ENCODE measurements at places on chromosomes 4 and X.

DNA sequence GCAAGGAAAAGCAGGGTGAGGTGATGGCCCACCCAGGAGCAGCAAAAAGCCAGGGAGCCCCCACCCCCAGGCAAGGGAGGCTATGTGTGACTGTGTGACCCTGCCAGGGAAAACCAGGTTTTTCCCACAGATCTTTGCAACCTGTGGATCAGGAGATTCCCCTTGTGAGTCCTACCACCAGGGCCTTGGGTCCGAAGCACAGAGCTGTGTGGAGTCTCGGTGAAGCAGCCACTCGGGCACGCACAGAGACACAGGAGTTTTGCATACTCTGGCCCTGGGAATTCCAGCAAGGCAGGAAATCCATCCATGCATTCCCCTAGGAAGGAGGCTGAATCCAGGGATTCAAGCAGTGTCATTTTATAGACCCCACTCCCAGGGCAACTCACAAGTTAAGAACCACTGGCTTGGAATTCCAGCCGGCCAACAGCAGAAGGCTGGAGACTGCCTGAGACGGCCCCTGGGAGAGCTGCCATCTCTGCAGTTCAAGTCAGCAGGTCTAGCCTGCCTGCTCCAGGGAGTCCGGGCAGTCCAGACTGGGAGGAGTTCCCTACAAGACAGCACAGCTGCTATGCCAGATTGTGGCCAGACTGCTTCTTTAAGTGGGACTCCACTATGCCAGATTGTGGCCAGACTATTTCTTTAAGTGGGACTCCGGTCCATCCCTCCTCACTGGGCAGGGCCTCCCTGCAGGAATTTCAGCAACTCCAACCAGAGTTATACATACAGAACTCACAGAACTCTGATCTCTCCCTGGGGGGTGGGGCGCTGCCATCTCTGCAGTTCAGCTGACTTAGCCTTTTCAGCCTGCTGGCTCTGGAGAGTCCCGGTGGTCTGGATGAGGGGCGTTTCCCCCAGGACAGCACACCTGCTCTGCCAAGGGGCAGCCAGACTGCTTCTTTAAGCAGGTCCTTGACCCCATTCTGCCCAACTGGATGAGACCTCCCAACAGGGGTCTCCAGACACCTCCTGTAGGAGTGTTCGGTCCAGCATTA, 85.1 kb upstream of the ADAD1 start:
- DNase-seq: no peak

DNA sequence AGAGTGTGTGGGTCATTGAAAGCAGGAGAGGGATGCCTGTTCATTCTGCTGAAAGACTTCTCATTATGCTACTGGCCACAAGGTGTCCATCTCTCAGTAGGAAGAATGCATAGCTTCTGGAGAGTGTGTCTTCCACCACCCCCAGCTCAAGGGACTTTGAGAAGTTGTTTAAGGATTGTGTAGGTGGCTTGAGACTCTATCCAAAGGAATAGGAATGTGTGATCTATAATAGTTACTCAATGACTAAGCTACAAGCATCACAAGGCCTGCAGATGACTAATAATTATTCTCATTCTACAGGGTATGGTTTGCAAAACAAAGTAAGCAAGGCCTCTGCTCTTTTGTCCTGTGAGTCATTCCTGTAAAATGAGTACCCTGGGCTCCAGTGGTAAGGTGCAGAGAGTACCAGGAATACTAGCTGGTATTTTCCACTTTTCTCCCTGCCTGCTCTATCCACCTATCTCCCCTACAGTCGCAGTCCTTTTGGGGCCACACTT, 279.8 kb upstream of the BOD1L1 start:
- no peak for DNase-seq

DNA sequence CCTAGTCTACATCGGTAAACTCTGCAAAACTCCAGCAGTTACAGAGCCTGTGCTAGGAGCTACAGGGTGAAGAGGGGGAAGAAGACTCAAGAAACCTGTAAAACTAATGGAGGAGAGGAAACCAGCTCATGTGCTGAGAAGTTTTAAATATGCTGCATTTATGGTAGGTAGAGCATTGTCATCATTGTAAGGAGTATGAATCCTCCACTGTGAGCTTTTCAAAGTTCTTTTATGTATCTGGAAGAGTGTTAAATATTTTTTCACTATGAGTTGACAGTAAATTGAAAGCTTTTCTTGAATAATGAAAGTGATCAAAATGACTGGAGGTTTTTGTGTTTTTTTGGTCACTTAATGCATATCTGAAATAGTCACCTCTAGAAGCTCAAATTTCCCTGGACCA, 46.2 kb downstream of the SEPTIN11 start:
- no peak for DNase-seq

GRCh38 chr4:25159837-25160713, at the start of gene SEPSECS:
Gene SEPSECS (minus strand): TSS chr4:25160449. CDS start chr4:25160369, 80 bp downstream.
- peak; percentile 93 for DNase-seq

DNA sequence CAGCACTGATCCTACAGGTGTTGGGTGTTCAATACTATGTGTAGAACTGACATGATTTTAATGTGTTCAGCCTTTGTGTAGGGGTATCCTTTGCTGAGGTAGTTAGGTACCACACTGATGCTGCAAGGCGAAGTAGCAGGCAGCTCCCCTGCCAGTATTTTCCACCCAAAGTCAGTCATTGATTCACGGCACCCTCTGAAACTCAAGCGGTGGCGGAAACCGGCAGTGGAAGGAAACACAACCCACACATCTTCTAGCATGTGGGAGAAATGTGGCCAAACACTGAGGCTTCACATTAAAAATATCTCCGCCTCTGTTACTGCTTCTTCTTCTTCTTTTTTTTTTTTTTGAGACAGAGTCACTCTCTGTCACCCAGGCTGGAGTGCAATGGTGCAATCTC, 126.3 kb downstream of the AASDH start:
- no peak for DNase-seq

DNA sequence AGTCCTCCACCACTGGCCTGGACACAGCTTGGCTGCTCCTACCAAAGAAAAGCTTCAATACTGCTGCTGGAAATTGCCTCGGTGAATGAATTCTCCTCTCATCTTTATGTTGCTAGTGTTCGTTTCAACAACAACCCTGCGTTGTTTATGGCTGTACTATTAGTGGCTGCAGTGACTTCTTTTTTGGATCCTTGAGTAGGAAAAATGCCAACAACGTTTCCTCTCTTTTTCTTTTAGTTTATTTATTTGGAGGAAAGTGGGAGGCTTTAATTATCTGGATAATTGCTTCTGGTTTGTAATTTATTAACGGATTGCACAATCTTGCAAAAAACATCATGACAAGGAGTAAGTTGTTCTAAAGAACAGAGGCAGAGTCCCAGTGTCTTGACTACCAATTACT, 464.1 kb upstream of the TRAM1L1 start:
- no peak for DNase-seq

- no peak for DNase-seq
These were observed 5.6 kb upstream of the TXK start for GRCh38 chr4:48139691-48140090.

- DNase-seq: peak; percentile 2
These were observed 72.0 kb upstream of the MAGEB16 start for GRCh38 chrX:35726176-35726575.

- no peak for DNase-seq
These were observed 3.0 kb downstream of the ANK2 start for GRCh38 chr4:113052379-113052951.

DNA sequence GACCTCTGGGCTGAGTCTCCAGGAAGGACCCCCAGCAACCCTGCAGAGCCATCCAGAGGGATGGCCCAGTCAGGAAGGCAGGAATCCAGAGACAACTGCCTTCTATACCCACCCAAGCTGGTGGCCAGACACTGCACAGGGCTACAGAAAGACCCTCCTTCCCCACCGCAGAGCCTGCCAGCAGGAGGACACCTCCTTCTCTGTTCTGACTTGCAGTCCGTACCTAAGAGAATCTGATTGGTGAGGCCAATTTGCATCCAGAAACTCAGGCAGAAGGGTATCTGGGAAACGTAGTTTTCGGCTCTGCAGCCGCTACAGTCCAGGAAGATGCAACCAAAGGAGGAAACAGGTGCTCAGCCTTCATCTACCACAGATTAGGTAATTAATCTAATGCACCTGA, 155.4 kb upstream of the FRG1 start:
- no peak for DNase-seq

DNA sequence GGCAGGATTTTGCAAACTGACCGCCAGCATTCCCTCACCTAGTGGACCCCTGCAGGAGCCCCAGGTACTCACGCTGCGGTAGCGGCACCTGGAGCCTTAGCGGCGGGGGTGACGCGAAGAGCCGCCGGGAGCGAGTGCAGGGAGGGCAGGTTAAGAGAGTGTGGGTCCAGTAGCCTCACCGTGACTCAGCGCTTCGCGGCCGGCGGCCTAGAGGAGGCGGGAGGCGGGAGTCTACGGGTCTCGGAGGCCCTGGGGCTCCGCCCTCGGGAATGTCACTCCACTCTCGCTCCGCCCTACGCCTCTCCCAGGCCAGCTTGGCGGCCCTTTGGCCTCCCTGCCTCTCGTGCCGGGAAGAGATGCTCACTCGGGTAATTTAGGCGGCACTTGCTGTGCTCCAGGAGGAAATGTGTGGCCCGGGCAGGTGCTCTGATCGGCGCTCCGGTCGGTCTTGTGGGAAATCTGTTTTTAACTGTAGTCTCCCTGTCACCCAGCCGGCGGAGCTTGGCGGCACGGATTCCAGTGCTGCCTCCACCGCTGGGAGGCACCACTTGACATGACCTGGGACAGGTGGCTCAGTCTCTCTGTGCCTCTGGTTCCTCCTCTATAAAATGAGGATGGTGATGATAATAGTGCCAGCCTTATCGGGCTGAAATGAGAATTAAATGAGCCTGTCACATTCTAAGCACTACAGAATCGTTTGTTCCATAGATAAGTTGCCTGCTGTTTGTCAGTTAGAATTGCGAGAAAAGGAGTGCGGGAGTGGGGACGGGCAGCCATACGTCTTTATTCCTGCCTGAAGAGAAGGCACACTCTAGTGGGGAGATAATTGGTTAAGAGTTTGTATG, at the start of gene PIR:
TSS of gene PIR (minus strand) at position 216 of the 845 bp plus-strand sequence. CDS start 2,076 bp downstream, outside the sequence.
- DNase-seq: no peak

DNA sequence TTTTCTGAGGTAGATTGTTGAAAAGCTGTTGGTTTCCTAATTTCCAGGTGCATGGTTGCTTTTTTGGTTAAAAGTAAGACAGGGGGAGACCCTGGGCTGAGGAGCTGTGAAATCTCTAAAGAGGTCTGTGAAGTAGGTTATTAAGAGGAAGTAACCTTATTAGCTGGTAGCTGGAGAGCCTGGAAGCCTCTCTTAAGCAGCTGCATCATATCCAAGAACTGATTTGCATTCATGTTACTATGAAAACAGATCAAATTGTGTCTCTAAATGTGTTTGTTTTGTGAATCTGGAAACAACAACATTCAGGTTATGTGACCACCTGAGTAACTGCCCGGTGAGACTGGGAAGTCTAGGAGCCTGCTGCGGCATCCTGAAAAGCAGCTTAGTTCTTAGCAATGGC, 54.1 kb downstream of the ARHGAP10 start:
- no peak for DNase-seq

GRCh38 chr4:137692205-137692604, 159.9 kb upstream of the PCDH18 start:
- DNase-seq: no peak

DNA sequence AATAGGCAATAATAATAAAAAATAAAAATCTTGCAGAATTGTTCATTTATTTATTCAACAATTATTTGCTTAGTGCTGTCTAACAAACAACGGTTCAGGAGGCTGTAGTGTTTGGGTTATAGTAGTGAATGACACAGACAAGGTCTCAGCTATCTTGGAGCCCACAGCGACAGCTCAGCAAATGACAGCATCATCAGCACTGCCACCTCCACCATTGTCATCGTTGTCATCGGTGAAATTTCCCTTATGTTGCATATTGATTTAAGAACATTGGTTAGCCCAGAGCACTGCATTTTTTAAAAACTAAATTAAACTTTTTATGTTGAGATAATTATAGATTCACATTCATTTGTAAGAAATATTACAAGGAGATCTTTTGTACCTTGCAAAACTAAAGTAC, 79.9 kb downstream of the TRAPPC11 start:
- no peak for DNase-seq

DNA sequence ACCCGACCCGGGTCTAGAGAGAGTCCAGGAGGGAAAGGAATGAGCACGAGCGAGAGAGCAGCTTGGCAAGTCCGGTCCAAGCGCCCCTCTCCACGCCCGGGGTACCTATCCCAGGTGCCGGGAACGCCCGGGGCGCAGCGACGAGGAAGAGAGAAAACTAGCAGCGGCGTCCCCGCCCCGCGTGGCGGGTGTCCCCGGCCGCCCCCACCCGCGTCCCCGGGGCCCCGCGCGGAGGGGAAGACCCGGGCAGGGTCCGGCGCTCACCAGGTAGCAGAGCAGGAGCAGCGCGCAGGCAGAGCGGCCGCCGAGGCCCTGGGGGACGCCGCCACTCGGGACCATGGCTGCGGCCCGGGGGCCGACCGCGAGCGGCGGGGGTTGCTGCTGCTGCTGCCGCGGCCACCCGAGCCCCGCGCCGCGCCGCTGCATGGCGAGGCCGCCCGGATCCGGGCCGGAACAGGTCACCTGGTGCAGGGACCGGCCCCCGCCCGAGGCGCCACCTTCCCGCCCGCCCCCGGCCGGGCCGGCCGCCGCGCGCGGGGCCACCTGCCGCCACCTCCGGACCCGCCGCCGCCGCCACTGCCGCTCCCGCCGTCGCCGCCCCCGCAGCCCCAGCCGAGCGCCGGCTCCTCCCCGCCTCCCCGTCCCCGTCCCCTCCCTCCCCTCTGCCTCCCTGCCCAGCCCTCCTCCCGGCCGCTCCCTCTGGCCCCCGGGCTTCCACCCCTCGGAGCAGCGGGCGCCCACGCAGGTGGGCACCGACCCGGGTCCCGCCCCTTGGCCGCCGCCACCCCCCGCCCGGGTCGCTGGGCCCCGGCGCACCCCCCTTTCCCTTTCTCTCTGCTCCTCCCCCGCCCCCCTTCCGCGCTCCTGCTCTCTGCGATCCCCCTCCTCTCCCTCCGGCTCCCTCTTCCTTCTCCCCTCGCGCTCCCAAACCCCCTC, at the start of gene SEL1L3:
TSS of gene SEL1L3 (minus strand) at position 578 of the 936 bp plus-strand sequence. CDS start at position 426, 152 bp downstream.
- no peak for DNase-seq

GRCh38 chrX:109252789-109253188, 229.1 kb downstream of the GUCY2F start:
- DNase-seq: no peak

Data from NCI-H1694 (cell line).